ENCODE measurements at places on chromosomes 3 and 15.

DNA sequence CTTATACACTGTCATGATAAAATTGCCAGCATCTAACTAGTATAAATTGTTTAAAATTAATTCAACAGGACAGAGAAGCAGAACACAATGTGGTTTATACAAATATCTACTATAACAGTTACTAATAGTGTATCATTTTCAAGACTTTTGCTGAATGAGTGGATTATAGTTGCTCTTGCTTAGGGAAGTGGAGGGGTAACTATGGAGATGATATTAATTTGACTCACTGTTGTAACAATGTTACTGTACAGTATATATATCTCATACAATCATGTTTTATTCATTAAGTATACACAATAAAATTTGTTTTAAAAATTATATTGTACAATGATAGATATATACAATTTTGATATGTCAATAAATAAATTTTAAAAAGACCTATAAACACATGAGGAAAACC is 119.1 kb downstream of the ZPLD1 start:
- DNase-seq: no peak

DNA sequence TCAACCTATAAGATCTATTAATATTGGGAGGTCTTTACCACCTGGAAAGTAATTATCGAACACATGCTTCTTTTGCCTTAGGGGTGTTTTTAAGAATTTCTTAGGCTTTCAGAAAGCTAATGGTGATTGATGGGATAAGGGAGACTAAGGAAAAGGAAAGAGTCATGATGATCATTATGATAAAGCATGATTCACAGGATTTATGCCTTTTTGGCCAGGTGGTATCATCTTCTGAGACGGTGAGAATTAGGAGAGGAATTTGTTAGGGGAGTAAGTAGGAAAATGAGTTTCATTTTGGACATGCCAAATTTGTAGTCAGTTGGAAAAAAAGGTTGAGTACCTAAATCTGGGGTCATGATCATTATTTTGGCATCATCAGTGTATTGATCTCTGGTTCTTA is 8.9 kb downstream of the ARMC8 start:
- DNase-seq: no peak

GRCh38 chr15:97962263-97962662 is 1.8 kb downstream of the ARRDC4 start:
- no peak for DNase-seq

GRCh38 chr3:169914321-169914720 is 2.9 kb downstream of the SAMD7 start:
- DNase-seq: no peak

Measured in CD4-positive, alpha-beta T cell treated with Interleukin-6 for 4 hours (primary cell).